NCI-H748 treated with DMSO at 0.1 percent for 48 hours (cell line): ENCODE measurements at places on chromosomes 16 and 17.

DNA sequence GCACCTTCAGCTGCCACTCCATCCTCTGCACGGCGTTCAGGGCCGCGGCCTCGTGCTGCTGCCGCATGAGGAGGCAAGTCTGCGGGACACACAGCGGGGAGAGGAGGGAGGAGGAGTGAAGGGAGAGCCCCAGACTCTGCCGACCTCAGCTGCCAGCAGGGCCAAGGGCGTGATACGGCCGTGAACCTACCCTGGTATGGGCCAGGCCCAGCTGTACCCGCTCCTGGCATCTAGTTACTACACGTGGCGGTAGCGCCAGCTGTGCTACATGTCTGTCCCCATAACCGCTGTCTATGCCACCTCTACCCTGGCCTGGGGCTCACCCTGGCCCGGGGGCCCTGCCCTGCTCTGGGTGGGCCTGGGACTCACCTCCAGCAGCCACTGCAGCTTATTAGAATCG lies 51.1 kb downstream of the ZNF778 start:
- DNase-seq = no peak

- no peak for DNase-seq
Observed at GRCh38 chr16:14302031-14302398, 230.9 kb downstream of the MRTFB start.

- DNase-seq = peak; percentile 43
Observed at GRCh38 chr17:65900216-65900615, 291.7 kb downstream of the CEP112 start.

- no peak for DNase-seq
Observed at GRCh38 chr17:39972271-39972670, 8.3 kb upstream of the PSMD3 start.

GRCh38 chr16:67252609-67253497 lies 4.1 kb downstream of the SLC9A5 start:
- DNase-seq = no peak

- DNase-seq = no peak
Observed at GRCh38 chr16:83409347-83409746, 398.4 kb upstream of the HSBP1 start.
